ENCODE measurements at places on chromosomes 4 and X.

DNA sequence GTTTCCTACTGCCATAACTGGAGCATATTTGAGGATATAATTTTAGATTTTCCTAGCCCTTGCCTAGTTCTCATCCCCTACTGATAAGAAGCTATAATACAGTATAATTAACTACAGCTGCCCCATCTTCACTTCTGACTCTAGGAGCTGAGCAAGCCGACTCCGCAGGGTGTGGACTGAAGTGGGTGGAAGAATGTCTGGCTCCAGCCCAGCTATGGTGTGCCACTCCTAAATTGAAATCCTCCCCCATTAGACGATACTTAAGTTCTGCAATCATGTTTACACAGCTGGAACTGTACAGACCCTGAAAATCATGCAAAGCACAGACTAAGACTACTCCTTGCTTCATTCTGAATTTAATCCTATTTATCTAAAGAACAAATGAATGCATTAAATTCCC is 93.1 kb downstream of the PCDH19 start:
- DNase-seq: no peak

GRCh38 chr4:89929425-89930159 is 34.9 kb downstream of the MMRN1 start:
- no peak for DNase-seq

DNA sequence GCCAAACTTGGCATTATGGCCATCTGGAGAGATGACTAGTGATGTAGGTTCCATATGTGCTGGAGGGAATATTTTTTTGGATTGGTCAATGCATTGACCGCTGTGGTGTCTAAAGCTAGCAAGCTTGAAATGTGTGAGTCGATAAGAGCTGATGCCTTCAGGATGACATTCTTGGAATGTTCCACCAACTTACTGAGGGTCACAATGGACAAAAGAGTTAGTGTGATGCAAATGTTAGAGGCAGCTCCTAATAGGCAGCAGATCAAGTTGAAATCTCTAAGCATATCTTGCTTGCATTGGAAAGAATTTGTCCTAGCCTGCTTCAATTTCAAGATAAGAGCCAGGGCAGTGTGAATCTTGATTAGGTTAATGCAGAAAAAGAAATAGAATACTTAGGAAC is 210.4 kb upstream of the AFF2 start:
- no peak for DNase-seq

DNA sequence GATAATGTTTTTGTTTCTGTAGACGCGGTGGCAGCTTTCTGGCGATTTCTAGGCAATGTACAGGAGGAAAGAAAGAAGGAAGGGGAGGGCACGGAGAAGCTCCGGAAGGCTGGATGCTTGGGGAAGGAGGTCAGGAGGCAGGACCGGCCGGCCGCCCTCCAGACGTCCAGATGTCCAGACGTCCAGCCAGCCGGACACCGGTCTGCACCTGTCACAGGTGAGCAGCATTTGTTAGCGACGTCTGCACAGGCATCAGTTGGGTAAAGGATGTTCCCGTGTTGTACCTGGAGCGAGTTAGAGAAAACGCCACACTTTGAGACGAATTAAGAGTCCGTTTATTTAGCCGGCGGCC is 90.0 kb upstream of the PPP2R3B start:
- DNase-seq: no peak
